ENCODE measurements at places on chromosomes 16 and 17.

- no peak for DNase-seq
These were observed 18.9 kb upstream of the CLEC18A start for GRCh38 chr16:69932228-69932627.

GRCh38 chr17:36936455-36937000 lies 747 bp upstream of the LHX1 start:
- no peak for DNase-seq

- DNase-seq, result no peak
These were observed 15.8 kb downstream of the TSPOAP1 start for GRCh38 chr17:58312829-58313228.

- no peak for DNase-seq
These were observed 14.9 kb downstream of the NAGPA start for GRCh38 chr16:5018793-5019192.

GRCh38 chr17:66570447-66571195 lies 264.3 kb upstream of the CACNG5 start:
- DNase-seq, result no peak

- no peak for DNase-seq
These were observed 42.5 kb downstream of the ZNF267 start for GRCh38 chr16:31916056-31916488.
